ENCODE measurements at places on chromosomes 3 and 15. TPM values are rescaled to one million over a fixed set of nuclear protein-coding genes. Genes with fewer than 3 reads are reported as not detected.

Gene DNAJA4
- 18.8 TPM for total RNA-seq

Gene TUSC7
- total RNA-seq, result not detected

Gene RPUSD2
- 20.1 TPM for total RNA-seq

Gene ST8SIA2
- total RNA-seq, result not detected

GRCh38 chr15:80052597-80053304, 6.7 kb upstream of the ZFAND6 start:
- no peak for DNase-seq

GRCh38 chr3:26449996-26450395, 172.6 kb upstream of the LRRC3B start:
- DNase-seq, result no peak

- DNase-seq, result no peak
Observed at GRCh38 chr3:184639351-184639750, 72.5 kb downstream of the MAGEF1 start.

DNA sequence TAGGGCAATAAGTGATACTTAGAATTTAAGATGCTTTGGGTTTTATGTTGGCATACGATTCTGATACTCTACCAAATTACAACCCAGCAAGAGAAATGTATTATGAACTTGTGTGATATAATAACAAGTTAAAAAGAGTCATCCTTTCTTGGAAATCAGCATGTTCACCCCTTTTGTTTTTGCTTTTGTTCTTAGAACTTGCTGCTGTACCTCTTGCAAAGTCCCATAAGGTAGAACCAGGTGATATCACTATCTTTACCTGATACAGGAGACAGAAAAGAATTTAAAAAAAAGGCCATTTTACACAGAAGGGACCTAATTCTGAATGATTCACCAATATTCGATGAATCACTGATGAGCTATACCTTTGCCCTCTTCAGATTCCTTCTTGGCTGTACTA, 810.4 kb downstream of the FHIT start:
- DNase-seq, result no peak

- DNase-seq, result no peak
Observed at GRCh38 chr15:57735431-57735830, 28.9 kb downstream of the POLR2M start.
